ENCODE measurements at places on chromosomes 7 and 10.

- no peak for DNase-seq
These were observed 54.5 kb upstream of the ATP6V0A4 start for GRCh38 chr7:138852469-138852868.

DNA sequence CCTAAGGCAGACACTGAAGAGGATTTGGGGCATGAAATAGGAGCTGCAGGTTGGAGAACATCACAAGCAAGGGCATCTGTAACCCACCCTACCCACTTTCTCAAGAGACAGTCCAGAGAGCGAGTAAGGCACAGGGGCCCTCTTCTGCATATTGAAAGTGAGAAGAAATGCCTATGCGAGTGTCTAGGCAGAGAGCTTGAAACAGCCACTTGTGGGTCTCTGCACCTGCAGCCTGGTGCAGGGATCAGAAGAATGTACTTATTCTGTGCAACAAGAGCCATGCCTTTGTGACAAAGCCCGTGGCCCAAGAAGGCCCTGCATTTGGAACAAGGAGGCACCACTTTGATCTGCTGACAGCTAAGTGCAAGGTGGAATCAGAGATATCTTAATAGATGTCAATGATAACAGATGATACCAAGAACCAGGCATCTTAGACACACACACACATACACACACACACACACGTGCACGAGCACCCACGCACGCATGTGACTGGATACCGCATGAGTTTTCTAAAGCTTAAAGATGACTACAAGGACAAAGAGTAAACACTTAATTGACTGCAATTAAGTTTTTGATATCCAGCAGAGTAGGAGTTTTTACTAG is 89.3 kb downstream of the NPSR1 start:
- no peak for DNase-seq

- no peak for DNase-seq
These were observed 287.3 kb downstream of the INHBA start for GRCh38 chr7:41415471-41416207.

- DNase-seq: no peak
These were observed 18.4 kb downstream of the MTPAP start for GRCh38 chr10:30330497-30331168.

DNA sequence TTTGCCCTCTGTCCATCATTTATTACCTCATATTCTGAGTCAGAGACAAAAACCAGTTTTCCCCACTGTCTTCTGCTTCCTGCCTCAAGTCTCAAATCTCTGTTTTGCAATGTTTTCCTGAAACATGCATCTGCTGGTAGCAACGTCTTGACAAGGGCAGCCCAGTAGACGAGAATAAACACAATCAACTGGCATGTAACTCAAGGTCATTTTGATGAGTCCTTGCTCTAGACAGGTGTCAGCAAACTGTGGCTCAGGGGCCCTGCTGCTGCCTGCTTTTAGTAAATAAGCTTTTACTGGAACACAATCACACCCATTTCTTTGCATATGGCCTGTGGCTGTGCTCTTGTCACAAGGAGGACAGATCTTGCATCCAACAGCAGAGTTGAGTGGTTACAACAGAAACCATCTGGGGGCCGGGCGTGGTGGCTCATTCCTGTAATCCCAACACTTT is 59.8 kb downstream of the ITIH5 start:
- DNase-seq: no peak

DNA sequence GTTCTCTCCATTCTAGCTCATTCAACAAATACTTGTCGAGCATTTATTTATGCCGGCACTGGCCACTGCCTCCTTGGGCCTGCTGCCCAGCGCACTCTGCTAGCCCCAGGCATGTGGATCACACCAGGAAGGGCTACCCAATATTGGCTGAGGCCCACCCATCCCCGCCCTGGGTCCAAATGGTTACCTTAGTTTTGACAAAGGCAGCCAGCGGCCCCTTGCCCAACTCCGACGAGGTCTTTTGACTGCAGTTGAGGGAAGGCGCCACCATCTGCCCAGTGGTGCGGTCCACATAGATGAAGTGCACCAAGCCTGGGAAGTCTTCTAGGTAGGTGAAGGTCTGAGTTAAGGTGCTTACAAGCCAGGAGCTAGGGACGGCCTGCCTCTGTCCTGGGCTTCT is 7.2 kb upstream of the PYROXD2 start:
- no peak for DNase-seq

- DNase-seq: no peak
These were observed 11.2 kb downstream of the GPER1 start for GRCh38 chr7:1099154-1099542.

- no peak for DNase-seq
These were observed 167.4 kb upstream of the PRSS58 start for GRCh38 chr7:142425281-142425680.

DNA sequence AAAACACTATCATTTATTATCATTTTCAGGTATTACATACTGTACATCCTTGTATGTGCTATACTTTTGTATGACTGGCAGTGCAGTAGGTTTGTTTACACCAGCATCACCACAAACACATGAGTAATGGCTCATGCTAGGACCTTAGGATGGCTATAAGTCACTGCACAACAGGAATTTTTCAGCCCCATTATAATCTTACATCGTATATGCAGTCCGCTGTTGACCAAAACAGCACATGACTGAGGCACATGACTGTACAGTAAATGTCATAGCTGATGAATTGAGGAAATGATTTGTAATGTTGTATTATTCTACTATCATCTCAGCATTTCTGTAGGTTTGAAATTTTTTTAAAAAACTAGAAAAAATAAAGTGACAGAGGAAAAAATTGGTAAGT is 38.6 kb downstream of the BPGM start:
- no peak for DNase-seq

DNA sequence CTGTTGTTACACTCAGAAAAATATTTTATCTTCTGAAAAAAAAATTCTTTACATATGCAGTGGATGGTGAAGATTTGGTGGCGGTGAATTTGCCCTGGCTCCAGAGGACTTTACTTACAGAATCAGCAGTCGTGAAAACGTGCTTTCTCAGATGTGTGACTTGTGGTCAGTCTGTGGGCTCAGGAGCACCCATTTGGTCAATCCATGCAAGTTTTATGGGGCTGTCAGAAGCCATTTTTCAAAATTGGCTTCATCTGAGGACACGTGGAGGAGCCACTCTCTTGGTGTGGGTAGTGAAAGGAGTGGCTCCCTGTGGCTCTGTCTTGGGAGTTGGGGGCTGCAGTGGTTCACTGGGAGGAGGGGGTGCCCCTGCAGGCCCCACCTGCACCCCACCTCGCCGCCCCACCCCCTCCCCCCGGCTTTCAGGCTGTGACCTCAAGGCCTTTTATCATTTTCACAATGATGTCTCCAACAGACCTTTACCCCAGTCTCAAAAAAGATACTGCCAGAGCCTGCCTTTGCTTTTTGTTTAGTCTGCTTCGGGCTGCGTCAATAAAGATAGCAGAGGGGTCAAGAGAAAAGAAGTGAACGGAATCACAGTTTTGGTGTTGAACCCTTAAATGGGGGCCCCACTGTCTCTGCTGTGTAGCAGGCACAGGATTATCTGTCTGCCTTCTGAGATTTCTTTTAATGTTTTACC is 137.4 kb downstream of the MGMT start:
- DNase-seq: no peak

DNA sequence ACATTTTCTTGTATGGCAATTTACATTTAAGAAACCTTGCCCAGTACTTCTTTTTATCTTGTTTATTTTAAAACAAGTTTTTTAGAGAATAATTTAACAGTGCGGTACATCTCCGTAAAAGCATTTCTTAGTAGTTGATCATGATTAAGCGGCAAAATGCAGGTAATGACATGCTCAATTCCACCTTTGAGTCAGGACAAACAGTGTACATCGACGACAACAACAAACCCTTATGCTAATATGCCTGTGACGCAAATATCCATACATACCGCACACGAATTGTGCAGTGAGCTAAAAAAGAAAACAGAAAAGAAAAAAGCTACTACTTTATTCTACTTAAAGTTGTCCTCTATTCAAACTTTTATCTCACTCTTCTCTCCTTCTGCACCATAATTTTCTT is 1.9 kb downstream of the MAGI2 start:
- DNase-seq: no peak
